Activated CD8-positive, alpha-beta T cell treated with anti-CD3 and anti-CD28 coated beads for 36 hours (primary cell): ENCODE measurements at places on chromosomes 7 and 10.

GRCh38 chr10:86652361-86653202 is 1.8 kb upstream of the OPN4 start:
- DNase-seq, result no peak

DNA sequence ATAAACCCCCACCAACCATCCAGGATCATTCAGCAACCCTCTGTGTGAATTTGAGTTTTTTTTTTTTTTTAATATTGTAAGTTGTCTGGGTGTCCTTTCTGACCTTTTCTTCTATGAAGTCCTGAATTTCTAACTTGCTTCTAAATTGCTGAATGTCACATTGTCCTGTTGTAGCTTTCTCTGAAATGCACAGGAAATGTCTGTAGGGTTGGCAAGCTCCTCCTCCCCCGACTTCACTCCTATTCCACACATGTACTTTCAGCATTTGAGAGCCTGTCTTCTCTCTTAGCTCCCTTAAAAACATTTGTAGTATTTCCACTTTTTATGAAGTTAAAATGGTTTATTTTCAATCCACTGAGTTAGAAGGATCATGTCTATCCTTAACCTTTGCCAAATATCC is 3.3 kb upstream of the CNNM2 start:
- peak; percentile 18 for DNase-seq

GRCh38 chr10:48545462-48546145 is 59.3 kb downstream of the ARHGAP22 start:
- DNase-seq, result no peak

DNA sequence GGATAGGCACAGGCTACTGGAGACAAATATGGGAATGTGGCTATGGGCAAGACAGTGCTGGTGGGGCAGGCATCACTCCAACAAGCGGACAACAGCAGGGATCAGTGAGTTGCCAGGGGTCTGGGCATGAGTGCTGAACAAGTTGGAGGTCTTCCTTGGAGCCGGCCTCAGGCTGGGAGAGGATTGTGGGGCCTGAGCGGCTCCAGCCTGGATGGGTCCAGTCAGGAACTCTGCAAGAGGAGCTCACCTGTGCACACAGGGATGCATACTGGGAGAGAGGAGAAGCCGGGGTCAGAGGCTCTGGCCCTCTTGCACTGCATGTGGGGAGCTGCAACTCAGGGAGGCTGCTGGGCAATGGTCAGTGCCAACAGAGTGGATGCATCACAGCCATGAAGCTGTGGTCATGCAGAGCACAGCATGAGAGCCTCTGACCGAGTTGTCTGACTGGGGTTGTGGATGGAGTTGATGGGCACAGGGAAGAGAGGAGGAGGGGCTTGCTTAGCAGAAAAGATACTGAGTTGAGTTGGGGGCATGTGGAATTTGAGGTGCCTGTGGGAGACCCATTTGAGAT is 204.0 kb upstream of the ZNF32 start:
- DNase-seq, result no peak

DNA sequence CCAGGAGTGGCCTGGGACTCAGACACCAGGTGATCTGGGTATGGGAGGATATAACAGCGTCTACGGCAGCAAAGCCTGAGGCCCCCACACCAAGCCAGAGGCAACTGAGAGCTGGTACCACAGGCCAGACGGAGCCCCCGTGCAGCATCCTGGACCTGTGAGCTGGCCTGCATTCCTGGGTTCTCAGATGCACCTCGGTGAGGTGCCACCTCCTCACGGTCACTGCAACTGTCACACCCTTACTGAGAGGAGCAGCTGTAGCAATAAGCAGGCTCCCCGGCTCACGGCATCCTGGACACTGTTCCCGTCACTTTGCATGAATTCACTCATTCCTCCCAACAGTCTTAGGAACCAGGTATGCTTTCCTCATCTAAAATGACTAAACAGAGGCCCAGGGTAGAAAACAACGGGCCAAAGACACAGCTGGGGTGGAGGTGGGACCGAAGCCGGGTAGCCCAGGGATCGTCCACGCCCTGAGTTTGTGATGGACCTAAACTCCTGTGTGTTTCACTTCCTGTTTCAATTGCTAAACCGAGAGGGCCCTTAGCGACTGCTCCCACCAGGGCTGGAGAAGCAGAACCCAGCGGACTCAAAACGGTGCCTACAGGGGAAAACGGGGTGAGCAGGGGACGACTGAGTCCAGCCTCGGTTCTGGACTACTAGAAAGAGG is 98.7 kb downstream of the CTBP2 start:
- no peak for DNase-seq

DNA sequence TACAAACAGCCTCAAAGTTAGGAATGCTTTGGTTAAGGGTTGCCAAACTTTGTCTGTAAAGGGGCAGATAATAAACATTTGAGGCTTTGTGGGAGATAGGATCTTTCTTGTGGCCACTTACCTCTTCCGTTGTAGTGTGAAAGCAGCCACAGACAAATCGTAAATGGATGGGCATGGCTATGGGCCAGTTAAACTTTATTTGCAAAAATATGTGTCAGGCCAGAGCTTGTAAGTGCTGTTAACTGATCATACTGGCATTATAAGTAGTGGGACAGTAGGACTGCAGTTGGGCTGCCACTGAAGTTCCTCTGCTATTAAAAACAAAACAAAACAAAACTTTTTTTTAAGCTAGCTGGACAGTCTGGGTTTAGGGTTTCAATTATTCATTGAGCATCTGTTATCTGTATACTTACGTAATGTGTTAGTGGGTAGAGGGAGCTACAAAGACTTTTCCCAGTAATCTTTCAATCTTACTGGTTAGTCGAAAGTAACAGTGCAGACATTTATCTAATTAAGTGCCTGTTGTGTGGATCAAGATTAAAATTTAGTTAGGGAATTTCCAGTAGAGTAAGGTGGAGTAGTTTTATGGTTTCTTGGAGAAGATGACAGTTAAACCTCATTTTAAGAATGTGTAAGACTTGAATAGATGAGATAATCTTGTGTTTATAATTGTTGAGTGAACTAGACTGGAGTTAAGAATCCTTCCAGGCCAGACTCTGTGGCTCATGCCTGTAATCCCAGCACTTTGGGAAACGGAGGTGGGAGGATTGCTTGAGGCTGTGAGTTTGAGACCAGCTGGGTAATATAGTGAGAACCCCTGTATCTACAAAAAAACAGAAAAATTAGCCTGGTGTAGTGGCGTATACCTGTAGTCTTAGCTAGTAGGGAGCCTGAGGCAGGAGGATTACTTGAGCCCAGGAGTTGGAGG is 100.1 kb downstream of the BTRC start:
- peak; percentile 4 for DNase-seq

DNA sequence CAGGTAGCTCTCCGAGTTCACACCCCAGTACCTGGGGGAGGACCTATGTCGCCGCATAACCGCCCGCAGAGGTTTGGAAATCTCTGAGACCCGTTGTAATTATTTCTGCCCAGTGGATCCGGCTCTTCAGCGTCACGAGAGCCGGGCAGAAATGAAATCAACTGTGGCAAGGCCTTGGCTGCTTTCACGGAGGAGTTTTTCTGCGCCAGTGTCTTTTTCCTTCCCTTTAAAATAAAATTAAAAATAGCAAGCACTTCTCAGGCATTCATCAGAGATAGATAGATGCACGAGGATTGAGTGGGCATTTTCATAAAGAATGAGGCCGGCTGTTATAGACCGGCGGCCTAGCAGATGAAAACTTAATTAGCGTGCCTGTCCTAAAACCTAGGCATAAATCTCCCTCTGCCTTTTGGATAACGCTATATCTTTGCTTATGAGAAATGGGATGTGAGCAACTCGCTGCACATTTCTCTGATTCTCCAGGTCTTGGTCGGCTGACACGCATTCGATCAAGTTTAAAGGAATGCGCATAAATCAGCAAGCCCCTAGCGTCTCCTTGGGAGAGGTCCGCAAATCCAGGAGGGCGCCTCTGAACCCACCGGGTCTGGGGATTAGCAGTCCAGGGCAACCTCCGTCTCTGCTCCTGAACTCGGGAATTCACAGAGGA is 6.4 kb downstream of the HOXA13 start:
- no peak for DNase-seq

- no peak for DNase-seq
Measured at GRCh38 chr10:13890233-13891127, 303.7 kb downstream of the PRPF18 start.

- no peak for DNase-seq
Measured at GRCh38 chr10:9227679-9228365, 1173.3 kb downstream of the GATA3 start.

- no peak for DNase-seq
Measured at GRCh38 chr7:127474457-127474856, 81.9 kb upstream of the ZNF800 start.

DNA sequence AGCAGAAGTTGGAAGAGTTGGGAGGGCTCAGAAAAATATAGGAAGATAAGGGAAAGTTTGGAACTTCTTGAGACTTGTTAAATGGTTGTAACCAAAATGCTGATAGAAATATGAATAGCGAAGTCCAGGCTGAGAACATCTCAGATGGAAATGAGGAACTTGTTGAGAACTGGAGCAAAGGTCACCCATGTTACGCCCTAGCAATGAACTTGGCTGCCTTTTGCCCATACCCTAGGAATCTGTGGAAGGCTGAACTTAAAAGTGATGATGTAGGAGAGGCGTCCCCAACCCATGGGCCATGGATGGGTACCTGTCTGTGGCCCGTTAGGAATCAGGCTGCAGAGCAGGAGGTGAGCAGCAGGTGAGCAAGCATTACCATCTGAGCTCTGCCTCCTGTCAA is 347.8 kb downstream of the ARL4A start:
- DNase-seq, result no peak
